ENCODE measurements at places on chromosomes 6 and 20.

GRCh38 chr6:139109558-139109957, 25.3 kb upstream of the HECA start:
- DNase-seq, result no peak

DNA sequence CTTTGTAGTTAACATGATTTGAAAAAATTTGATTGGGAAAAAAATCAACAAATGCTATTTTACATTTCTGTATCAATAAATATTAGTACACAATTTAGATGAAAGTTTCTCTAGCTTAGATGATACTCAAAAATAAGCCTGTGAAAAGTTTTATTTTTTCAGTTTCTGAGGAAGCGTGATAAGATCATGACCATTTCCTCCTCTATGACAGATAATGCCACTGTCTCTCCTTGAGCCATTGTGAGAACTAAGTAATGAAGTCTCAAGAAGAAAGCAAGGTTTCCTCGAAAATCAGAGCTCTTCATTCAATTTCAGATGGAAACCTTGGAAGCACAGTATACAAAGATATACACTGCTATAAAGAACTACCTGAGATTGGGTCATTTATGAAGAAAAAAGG, 395.0 kb downstream of the HDGFL1 start:
- no peak for DNase-seq

GRCh38 chr6:20302702-20303251, 90.5 kb upstream of the MBOAT1 start:
- DNase-seq, result no peak

DNA sequence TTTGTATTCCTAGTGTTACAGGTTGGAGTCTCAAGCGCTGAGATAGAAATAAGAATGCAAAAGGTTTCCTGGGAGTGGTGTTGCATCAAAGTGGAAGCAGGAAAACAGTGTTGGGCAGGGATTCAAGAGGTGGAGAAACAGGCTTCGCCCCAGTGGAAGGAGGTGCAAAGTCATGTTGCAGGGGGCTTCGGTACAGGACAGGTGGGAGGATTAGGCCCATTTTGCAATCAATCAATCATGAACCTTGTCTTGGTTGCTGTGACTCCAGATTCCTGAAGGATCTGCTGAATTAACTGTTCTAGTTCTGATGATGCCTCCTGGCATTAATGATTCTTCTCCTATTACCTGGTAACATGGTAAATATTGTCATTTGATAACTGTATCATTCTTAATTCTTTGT, 22.4 kb upstream of the FAM217A start:
- DNase-seq, result no peak

GRCh38 chr6:30169658-30170614, 6.6 kb downstream of the TRIM15 start:
- DNase-seq, result no peak

DNA sequence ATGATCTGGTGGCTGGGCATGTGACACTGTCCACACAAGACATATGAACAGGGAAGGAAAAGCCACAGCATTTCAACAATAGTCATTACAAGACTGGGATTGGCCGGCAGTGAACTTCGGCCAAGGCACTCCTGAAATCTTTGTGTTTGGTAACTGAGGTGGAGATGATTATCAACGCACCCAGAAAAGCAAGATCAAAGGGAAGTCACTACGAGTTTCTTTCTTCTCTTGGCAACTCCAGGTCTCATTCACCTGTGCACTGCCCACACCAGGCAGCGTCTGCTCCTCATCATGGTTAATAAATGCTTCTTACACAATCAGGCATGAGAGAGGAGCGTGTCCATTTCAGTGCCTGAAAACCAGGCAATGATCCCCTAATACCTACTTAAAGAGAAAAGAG, 20.5 kb upstream of the FOXC1 start:
- DNase-seq, result no peak

All from GM12864 (cell line).